ENCODE measurements at places on chromosomes 7 and 10.

GRCh38 chr7:127820732-127821085 lies 168.7 kb downstream of the SND1 start:
- no peak for DNase-seq

DNA sequence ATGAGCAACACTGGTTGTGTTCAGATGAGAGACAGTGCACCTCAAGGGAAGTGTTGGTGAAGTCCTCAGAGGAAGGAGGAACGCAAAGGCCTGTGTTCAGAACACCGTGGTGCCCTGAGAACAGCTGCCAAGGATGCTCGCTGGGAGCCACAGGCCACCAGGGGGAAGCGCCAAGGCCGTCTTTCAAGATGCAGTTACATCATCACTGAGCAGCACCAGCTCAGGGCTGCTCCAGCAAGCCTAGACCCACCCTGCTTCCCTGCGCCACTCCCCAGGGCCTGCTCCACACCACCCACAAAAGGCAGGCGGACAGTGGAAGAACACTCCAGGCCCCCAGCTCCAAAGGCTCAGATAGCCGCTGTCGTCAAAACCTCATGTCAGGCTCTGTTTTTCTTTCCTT lies 378.8 kb downstream of the DPP6 start:
- DNase-seq, result no peak

DNA sequence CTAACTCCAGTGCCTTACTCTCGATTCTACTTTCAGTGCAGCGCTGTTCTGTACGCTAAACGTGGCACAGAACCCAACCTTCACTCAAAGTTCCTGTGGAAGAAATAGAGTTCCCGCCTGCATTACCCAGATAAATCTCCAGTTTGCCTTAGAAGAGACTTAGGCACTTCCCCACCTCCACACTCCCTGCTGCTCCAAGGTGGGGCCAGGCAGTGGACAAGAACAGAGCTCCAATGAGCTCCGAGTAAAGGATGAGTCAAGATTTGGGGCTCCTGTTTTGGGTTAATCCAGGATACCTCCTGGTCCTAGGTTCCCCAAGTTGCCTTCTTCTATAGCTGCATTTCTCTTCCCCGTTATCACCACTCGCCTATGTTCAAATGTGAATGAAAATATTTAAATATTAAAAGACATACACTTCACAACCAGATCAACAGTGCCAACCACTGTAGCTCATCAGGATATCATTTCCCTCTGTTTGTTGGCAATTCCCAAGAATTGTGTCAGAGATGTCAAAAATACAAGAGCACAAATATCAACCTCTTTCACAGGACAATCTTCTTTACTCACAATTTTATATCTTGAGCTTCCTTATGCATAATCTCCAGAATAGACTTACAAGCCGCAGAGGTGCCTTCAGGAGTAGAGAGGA lies 48.0 kb downstream of the MALSU1 start:
- no peak for DNase-seq

- DNase-seq, result peak; percentile 56
These were observed at the start of gene TBXAS1 for GRCh38 chr7:139829025-139829774. TSS of gene TBXAS1 (plus strand) at chr7:139829264. CDS start at chr7:139829391, 127 bp downstream.

GRCh38 chr7:129466796-129467195 lies 32.6 kb downstream of the STRIP2 start:
- no peak for DNase-seq
